ENCODE measurements at places on chromosomes 7 and 10. TPM values are rescaled to one million over a fixed set of nuclear protein-coding genes. Genes with fewer than 3 reads are reported as not detected.

ARHGEF5 gene
- total RNA-seq, result 3.9 TPM

VPS37D gene
- total RNA-seq, result 6.2 TPM

HOXA2 gene
- 1.0 TPM for total RNA-seq

MCM10 gene
- total RNA-seq, result 0.83 TPM

PRSS2 gene
- total RNA-seq, result not detected

NRAP gene
- total RNA-seq, result not detected

LIPK gene
- total RNA-seq, result not detected

TMEM184A gene
- under 0.01 TPM for total RNA-seq

Measured in fibroblast of lung (primary cell).